ENCODE measurements at places on chromosomes 6 and 20.

- no peak for DNase-seq
Measured at GRCh38 chr20:1674990-1675780, 17.6 kb upstream of the SIRPG start.

DNA sequence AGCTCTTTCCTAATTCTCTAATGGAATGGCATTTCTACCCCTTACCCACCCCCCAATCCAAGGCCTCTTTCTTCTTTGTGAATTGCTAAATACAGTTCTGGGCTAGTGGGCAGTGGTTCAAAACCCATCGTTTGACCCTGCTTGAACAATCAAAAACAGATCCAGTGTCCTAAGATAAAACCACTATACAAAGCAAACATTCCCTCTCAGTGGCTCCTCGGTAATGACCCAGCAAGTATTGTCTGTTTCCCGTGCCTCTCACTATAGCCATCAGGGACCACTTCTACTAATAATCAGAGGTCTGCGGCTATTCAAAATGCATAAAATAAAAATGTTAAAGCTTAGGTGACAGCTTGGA is 143.5 kb upstream of the AKAP12 start:
- no peak for DNase-seq

DNA sequence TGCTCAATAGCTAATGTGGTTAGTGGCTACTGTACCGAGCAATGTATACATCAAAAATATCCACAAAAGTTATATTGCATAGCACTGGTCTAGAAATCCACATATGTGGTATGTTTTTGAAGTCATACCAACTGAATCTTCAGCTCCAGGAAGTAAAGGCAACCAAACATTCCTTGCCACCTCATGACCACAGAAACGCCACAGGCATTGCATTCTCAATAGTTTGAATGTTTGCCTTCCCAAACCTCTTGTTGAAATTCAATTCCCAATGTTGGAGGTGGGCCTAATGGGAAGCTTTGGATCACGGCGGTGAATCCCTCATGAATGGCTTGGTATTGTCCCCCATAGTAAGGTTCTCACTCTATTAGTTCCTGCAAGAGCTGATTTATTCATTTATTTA is 18.2 kb upstream of the ZNF391 start:
- DNase-seq, result no peak

GRCh38 chr20:50628853-50629669 is 62.3 kb downstream of the RIPOR3 start:
- no peak for DNase-seq

DNA sequence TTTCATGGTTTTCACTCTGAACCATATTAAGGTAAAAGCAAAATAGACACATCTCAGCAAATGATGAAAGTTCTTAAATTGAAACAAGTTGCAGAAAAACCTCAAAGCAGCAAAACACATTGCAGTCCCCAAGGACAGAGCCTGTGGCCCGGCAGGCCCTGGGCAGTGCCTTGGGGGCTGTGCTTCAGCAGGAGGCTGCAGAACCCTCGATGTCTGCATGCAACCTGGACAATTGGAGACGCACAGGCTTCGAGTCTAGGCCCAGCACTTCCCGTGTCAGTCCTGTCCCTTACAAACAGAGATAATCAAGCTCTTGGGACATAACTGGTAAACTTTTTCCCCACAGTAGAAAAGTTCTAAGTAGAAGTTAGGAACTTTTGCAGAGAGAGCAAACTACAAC is 9.2 kb downstream of the PYGB start:
- DNase-seq, result no peak

GRCh38 chr6:142381845-142382378 is 80.1 kb downstream of the ADGRG6 start:
- DNase-seq, result no peak

- DNase-seq, result no peak
Measured at GRCh38 chr6:82957171-82957867, 108.3 kb downstream of the UBE3D start.

GRCh38 chr6:152068622-152069261 is 261.3 kb downstream of the ESR1 start:
- DNase-seq, result no peak
